ENCODE measurements at places on chromosomes 4 and X. TPM values are rescaled to one million over a fixed set of nuclear protein-coding genes. Genes with fewer than 3 reads are reported as not detected.

The FAM149A gene
- total RNA-seq = 0.29 TPM

The SPANXN4 gene
- not detected for total RNA-seq

DNA sequence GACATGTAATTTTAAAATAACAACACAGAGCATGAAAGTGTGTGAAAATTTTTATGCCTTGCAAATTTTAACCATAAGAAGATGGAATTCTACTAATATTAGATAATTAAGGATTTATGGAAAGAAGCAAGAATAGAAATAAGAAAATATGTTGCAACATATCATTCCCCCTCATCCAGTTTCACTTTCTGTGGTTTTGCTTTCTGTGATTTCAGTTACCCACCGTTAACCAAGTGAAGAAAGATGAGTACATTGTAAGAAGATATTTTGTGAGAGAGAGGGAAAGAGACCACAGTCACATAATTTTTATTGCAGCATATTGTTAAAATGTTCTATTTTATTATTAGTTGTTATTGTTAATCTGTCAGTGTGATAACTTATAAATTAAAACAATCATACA is 77.9 kb downstream of the ADAM29 start:
- no peak for DNase-seq

DNA sequence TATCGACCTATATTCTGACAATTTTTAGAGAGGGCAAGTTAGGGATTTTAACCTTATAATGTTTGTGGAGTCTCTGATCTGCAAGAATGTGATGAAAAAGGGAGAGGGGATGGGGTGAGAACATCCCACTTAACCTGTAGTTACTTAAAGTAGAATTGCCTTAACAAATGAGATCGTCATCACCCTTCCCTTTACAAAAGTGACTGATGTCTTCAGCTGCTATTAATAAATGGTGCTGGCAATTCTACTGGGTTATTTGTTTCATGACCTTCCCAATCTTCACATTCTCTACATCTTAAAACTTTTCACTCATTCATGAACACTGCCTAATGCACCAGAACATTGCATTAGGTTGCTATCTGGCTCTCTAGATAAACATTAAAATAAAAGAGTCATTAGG is 873.4 kb upstream of the LCORL start:
- no peak for DNase-seq

DNA sequence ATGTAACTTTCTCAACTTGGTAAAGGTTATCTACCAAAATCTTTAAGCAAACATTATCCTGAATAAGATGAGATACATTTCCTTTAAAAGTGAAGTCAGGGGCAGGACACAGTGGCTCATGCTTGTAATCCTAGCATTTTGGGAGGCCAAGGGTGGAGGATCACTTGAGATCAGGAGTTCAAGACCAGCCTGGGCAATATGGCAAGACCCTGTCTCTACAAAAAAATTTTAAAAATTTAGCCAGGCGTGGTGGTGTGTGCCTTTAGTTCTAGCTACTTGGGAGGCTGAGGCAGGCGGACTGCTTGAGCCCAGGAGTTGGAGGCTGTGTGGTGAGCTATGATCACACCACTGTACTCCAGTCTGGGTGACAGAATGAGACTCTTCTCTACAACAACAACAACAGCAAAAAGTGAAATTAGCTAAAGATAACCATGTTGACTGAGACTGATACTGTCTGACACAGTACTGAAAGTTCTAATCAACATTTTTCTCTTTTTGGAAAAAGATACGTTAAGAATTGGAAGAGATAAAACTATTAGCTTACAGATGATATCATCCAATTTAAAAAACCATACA is 4.9 kb downstream of the DCAF16 start:
- no peak for DNase-seq

DNA sequence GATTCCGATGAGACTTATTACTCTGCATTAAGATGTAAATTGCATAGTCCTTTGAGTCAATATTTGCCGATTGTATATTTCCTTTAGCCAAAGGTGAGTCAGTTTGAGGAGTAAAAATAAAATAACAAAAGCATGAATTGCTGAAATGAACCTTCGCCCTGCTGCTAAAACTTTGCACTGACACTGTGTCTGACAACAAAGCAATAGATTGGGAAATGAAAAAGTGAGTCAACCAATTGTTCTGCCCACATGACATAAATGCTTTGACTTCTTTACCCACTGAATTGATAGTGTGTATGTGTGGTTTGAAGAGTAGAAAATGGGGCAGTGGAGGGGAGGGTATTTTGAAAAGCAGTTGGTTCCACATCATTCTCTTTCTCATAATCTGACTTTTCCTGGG is 88.4 kb upstream of the AFF2 start:
- no peak for DNase-seq

DNA sequence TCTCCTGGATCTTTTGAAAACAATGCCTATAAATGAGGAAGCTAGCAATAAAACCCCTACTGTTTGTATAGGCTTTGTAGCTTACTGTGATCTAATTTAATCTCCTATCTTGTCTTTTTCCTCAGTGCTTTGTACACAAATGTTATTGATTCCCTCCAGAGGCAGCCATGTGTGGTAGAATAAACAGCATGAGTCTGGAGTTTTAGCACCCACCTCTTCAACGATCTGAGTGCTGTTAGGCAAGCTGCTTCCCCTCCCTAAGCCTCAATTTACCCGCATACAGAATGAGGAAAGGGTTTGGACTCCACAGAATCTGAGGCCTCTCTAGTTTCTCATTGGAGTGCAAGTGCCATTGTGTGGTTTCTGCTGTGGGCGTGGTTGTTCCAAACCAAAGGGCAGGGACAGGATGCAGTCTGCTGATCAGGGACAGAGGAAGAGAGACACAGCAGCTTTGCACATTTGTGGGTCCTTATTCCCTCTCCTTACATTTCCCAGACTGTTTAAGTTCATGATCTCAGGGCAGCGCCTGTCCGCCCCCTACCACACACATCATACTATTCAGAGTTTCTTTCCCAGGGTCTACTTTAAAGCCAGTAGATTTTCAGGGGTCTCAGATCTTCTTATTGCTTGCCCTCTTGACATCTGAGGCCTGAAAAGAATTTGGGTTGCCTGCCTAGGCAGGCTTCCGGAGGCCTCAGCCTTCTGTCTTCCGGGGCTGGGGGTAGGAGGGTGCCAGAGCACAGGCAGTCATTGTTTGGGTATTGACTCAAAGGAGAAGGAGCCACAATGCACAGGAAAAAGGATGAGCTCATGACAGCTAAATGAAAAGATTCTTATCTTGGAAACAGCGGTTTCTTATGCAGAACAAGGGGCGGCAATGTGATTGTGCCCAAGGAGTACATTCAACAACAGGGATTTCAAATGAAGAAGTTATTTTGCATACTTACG is 114.9 kb upstream of the TEX13D start:
- DNase-seq = peak; percentile 76

The GAGE12F gene
- total RNA-seq = not detected

GRCh38 chr4:156575430-156576073 is 396.0 kb downstream of the PDGFC start:
- no peak for DNase-seq

DNA sequence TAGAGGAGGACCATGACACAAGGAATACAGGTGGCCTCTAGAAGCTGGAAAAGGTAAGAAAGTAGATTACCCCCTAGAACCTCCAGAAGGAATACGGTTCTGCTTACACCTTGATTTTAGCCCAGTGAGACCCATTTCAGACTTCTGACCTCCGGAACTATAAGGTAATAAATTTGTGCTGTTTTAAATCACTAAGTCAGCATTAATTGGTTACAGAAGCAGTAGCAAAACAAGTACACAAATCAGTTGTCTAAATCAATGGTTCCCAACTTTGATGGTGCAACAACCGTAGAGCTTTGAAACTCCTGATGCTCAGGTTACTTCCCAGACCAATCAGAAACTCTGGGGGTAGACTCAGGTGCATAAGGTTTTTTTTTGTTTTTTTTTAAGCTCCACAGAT is 113.6 kb downstream of the RTL9 start:
- no peak for DNase-seq

The GRIA3 gene
- total RNA-seq = not detected

- DNase-seq = no peak
Measured at GRCh38 chr4:175371091-175371490, 441.0 kb downstream of the GPM6A start.

The GJB1 gene
- not detected for total RNA-seq

- no peak for DNase-seq
Measured at GRCh38 chrX:22526339-22526738, 253.6 kb downstream of the CBLL2 start.

GRCh38 chr4:4714331-4714730 is 145.1 kb upstream of the MSX1 start:
- no peak for DNase-seq

The SPANXA1 gene
- total RNA-seq = not detected

GRCh38 chrX:111086591-111087006 is 9.4 kb upstream of the PAK3 start:
- DNase-seq = no peak

DNA sequence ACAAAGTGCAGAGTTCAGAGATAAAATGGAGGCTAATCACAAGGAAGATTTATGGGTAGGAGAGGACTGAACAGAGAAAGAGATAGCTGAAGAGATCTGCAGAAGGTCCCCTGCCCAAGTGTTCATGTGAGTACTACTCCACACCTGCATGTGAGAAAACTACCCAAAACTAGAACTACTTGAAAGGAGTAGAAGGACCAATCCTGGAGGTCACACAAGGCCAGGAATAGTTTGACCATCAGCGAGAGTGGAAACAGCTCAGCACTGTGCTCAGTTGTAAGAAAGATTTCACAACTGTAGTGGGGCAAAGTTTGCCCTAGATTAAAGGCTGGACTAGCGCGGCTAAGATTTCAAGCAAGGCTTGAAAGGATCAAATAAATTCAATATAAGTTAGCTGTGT is 422.7 kb upstream of the LCORL start:
- DNase-seq = no peak

The GPM6B gene
- total RNA-seq = not detected

GRCh38 chrX:154485150-154486051 is 1.0 kb downstream of the UBL4A start:
- DNase-seq = no peak

- no peak for DNase-seq
Measured at GRCh38 chrX:24657671-24658386, 10.7 kb upstream of the PCYT1B start.
